ENCODE measurements at places on chromosomes 1 and 21. TPM values are rescaled to one million over a fixed set of nuclear protein-coding genes. Genes with fewer than 3 reads are reported as not detected.

The S100A7 gene
- not detected for total RNA-seq

The LIN28A gene
- total RNA-seq, result not detected

The SDF4 gene
- 85.9 TPM for total RNA-seq

DNA sequence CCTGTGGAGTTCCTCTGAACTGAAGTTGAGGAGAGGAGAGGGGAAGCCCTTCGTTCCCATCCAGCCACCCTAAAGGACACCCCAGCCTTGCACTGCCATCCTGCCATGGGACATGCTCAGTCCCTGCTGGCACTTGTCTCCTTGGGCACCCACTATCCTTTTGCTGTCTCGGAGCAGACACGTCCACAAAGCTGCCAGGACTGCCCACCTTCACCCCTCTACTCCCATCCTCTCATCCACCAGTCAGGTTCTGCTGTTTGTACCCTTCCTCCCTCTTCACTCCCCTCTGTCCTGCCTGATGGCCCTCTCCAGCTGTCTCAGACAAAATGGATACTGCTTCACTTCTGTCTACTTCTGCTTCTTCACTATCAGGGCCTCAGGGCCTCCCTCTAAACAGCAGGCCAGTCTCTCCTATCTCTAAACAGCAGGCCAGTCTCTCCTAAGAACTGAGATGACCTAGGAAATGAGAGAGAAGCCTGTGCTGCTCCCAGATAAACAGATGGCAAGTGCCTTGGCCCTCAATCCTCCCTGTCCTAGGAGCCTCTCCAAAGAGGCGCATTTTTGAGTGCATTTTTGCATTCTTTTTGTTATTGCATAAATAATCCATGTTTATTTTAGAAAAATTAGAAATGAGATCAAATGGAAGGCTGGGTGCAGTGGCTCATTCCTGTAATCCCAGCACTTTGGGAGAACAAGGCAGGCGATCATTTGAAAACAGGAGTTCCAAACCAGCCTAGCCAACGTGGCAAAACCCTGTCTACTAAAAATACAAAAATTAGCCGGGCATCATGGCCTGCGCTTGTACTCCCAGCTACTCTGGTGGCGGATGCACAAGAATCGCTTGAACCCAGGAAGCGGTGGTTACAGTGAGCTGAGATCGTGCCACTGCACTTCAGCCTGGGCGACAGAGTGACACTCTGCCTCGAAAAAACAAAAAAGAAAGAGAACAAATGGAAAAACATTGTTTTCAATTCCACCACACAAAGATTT lies 4.4 kb upstream of the PYCR2 start:
- no peak for DNase-seq

DNA sequence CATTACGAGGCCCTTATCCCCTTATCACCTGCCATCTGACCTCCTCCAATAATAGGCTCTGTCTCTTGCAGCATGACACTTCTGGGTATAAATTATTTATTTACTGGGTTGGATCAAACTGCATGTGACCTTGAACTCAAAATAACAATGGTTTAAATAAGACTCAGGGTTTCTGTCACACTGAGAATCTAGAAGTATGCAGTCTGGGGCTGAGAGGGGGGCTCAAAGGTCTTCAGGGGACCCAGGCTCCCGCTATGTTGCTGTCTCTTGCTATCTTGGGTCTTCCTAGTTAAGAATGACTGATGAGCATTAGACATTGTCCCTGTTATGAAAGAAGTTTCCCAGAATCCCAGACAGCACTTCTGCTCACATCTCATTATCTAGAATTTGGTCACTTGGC lies 133.5 kb downstream of the URB2 start:
- DNase-seq, result no peak

DNA sequence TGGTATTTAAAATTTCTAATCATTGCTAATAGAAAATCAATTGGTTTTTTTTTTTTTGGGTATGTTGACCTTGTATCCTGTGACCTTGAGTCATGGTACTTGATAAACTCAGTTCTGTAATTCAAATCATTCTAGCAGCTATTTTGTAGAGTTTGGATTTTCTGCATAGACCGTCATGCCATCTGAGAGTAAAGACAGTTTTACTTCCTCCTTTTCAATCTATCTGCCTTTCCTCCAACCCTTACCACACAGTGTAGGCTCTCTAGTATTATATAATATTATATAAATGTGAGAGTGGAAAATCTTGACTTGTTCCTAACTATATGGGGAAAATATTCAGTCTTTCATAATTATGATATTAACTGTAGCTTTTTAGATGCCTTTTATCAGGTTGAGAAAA lies 7.0 kb downstream of the TDRD5 start:
- DNase-seq, result no peak
